ENCODE measurements at places on chromosomes 7 and 10.

- DNase-seq: no peak
Observed at GRCh38 chr7:20826243-20826642, 39.6 kb upstream of the SP8 start.

GRCh38 chr10:80908611-80909010 is 370.9 kb downstream of the SH2D4B start:
- DNase-seq: no peak

DNA sequence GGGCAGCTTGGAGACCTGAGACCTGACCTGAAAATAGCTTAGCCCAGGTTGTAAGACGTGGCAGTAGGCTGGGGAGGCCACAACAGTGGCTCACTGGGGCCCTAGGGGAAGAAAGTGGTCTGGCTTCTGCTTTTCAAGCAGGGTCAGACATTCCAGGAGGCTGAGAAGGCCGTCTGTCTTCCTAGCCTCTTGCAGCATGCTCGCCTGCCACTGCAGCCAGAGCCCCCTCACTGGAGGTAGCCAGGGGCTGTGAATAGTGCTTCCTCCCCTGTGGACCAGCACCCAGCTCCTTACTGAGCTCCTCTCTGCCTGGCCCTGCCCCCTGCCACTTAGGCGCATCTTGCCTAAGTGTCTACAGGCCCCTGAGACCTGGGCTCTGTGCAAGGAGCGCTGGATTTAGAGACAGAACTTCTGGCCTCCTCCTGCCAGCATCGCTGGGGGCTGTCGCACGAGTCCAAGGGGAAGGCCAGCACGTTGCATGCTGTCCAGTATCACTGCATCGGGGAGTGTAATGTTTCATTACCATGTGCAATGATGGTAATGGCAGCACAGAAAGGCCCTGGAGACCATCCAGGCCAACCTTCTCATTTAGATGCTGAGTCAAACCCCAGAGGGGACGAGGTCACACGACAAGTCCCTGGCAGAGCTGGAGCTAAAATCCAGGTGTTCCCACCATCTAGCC is 12.7 kb downstream of the ZMIZ1 start:
- DNase-seq: no peak

DNA sequence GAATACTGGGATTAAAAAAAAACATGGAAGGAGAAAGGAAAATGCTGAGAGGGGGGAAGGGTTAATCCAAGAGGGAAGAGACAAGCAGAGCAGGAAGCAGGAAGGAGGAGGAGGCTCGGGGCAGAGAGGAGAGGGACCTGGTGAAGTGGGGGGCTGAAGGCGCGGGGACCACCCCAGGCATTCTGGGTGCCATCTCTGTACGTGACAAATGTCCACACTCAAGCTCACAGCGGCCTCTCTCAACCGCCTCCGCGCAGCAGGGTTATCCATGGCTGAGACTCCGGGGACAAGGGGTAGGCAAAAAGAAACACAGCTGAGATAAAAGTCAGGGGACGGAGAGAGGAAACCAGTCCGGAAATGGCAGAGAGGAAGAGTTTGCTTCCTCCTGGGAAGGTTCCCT is 33.9 kb downstream of the EN2 start:
- DNase-seq: no peak

DNA sequence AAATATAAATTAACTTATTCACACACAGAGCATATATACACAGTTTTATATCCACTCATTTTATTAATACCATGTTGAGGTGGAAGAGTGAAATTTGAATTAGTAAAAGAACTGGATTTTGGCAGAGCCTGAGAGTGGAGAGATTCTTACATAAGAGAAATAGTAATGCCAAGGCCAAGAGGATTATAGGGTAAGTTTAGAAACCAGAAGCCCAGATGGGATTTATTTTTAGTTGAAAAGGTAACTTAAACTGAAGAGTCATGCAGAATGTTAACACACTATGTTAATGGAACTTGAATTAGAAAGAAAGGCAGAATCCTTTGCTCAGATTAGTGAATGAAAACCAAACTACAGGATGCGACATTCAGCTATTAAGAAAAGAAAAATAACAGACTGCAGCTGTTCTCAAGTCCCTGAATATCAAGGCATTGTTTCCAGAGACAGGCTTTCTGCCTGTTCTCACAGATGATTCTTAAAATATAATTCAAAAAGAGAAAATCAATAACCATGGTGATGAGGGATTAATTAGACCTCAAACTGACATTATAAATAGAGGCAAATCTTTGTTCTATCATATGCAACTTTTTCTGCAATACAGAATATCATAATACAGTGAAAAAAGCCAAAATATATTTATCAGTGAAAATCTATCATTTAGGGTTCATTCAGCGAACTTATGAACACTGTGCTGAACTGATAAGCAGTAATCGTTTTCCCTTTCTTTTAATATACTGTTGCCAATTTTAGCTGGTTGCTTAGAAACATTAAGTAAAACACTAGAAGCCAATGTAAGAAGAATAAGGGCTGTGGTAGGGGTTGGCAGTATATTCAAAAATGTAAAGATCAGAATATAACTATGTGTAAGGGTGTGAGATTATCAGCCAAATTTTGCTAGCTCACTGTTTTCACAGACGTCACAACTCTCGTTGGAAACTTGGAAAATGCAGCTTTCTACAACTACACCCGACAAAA is 34.4 kb downstream of the HECTD2 start:
- DNase-seq: no peak

- no peak for DNase-seq
Observed at GRCh38 chr7:11714205-11714604, 117.8 kb downstream of the THSD7A start.

- no peak for DNase-seq
Observed at GRCh38 chr7:144738708-144739314, 97.0 kb downstream of the TPK1 start.

GRCh38 chr7:28811008-28811407 is 147.1 kb downstream of the TRIL start:
- no peak for DNase-seq

DNA sequence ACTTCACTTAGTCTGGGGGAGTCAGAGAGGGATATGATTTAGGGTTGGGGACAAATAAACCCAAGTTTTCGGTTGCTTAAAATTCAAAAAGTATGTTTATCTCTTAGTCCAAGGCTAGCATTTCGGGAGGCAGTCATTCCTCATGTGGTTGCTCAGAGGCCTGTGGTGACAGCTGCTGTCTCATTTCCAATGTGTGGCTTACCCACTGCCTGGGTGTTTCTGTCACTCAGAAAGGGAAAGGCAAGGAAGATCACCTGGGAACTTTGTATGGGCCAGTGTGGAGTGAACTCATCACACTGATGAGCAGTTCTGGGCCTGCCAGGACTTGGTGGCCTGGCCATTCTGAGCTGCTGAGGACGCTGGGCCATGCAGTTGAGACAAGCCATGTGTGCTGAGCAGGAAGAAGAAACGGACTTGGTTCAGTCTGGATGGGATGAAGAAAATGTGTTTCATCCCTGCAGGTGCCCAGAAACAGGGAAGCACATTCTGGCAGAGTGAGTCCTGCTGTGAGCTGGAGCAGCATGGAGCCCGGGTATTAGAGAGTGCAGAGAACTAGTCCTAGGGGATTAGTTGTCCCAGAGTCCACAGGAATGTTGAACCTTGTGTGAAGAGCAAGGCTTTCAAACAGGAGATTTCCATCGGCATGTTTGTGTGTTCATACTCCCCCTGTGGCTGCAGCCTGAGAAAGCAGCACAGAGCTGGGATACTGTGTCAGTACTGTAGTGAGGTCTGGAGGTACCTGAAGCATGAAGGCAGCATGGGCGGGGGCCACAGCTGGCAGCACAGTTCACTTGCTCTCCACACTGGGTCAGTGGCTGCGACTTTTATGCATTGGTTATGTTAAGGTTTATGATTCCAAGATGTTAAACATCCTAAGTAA is 211.1 kb upstream of the IGFBP3 start:
- DNase-seq: no peak

- DNase-seq: no peak
Observed at GRCh38 chr7:116595063-116595462, 70.2 kb downstream of the CAV1 start.

GRCh38 chr10:54843085-54843646 is 42.1 kb upstream of the PCDH15 start:
- no peak for DNase-seq

All from esophagus squamous epithelium (tissue), 5 donors.